Esophagus squamous epithelium (tissue), 5 donors: ENCODE measurements at places on chromosomes 1 and 21.
A peak's percentile ranks its signal among the peaks of the same experiment; 100 is the strongest.

GRCh38 chr1:206963119-206963712, 7.0 kb downstream of the FCAMR start:
- no peaks in the 10 kb centered on the region for H3K27me3 ChIP-seq
- no peak for DNase-seq
- H3K36me3 ChIP-seq = no peaks in the 10 kb centered on the region
- H3K27ac ChIP-seq = no peak overlapping the region

GRCh38 chr1:183282101-183282855, 96.2 kb downstream of the LAMC2 start:
- peak overlapping the region; percentile 40 for H3K27ac ChIP-seq
- no peak overlapping the region for H3K4me3 ChIP-seq
- H3K4me1 ChIP-seq = peaks cover 11% of the 10 kb centered on the region
- DNase-seq = no peak
- no peaks in the 10 kb centered on the region for H3K27me3 ChIP-seq
- no peaks in the 10 kb centered on the region for H3K36me3 ChIP-seq

DNA sequence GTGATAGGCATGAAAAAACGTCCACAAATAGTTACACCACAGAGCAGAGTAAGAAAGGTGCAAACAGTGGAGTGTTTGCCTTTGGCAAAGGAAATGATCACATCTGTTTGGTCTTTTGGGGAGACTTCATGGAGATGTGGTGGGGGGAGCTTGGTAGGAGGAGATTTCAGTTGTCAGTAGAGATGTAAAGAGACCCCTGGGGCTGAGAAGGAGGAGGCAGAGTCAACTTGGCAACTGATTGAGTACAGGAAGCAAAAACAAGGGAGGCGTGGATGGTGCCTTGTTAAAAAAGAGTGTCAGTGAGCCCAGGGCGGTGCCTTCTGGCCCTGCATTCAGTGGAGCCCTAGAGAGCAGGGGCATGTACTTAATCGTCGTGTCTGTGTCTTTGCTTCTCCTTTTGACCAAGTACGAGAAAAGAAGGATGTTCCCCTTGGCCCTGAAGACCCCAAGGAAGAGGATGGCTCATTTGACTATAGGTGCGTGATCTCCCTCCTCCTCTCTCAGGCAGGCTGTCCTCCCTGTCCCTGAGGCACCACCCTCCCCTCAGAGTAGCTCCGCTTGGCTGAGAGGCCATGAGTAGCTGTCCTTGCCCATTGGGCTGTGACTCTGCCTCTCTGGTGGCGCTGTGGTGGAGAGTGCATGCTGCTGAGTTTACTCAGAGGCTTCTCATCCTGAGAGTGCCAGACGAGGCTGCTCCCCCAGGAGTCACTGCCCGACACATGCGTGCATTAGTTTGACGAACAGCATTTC, 30.4 kb upstream of the CNTN2 start:
- no peak overlapping the region for H3K4me3 ChIP-seq
- DNase-seq = no peak
- H3K27ac ChIP-seq = no peak overlapping the region

DNA sequence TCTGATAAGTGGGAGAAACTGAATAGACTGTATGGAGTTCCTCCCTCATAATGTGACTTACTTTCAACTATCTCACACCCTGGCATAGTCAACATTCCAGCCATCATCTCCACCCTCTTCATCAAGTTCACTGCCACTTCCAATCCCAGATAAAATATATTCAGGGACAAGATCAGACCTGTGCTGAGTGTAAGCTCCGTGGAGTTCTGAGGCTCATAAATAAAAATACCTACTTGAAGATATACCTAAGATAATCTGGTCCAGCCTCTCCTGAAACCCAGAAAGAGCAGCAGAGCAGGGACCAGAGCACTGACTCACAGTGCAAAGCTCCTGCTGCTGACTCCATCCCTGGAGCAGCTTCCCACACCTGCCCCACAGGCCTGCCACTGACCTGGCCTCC, 1.7 kb upstream of the LCE7A start:
- no peaks in the 10 kb centered on the region for H3K36me3 ChIP-seq
- no peak for DNase-seq
- H3K27ac ChIP-seq = no peak overlapping the region
- no peaks in the 10 kb centered on the region for H3K4me1 ChIP-seq
- no peak overlapping the region for H3K4me3 ChIP-seq

- no peak overlapping the region for H3K4me3 ChIP-seq
- H3K36me3 ChIP-seq = no peaks in the 10 kb centered on the region
- no peaks in the 10 kb centered on the region for H3K27me3 ChIP-seq
- no peak overlapping the region for H3K27ac ChIP-seq
Observed at GRCh38 chr1:228540161-228540917, 53.2 kb downstream of the RNF187 start.
